ENCODE measurements at places on chromosomes 1 and 21. TPM values are rescaled to one million over a fixed set of nuclear protein-coding genes. Genes with fewer than 3 reads are reported as not detected.

- no peaks in the 10 kb centered on the region for H3K4me1 ChIP-seq
- no peak overlapping the region for H3K4me3 ChIP-seq
- H3K27ac ChIP-seq = no peak overlapping the region
- no peak for DNase-seq
- no peaks in the 10 kb centered on the region for H3K27me3 ChIP-seq
Measured at GRCh38 chr1:210025870-210026269, 87.9 kb downstream of the SYT14 start.

- no peaks in the 10 kb centered on the region for H3K4me1 ChIP-seq
- no peaks in the 10 kb centered on the region for H3K36me3 ChIP-seq
- no peak overlapping the region for H3K4me3 ChIP-seq
- H3K27ac ChIP-seq = no peak overlapping the region
Measured at GRCh38 chr21:24424776-24425175, 1182.5 kb downstream of the MRPL39 start.

- H3K4me3 ChIP-seq = no peak overlapping the region
- no peaks in the 10 kb centered on the region for H3K4me1 ChIP-seq
- H3K27ac ChIP-seq = no peak overlapping the region
- DNase-seq = no peak
- H3K36me3 ChIP-seq = no peaks in the 10 kb centered on the region
Measured at GRCh38 chr1:236307435-236307834, 25.7 kb upstream of the ERO1B start.

Gene MCOLN2
- total RNA-seq = 0.13 TPM

Gene PDZK1IP1
- not detected for total RNA-seq

DNA sequence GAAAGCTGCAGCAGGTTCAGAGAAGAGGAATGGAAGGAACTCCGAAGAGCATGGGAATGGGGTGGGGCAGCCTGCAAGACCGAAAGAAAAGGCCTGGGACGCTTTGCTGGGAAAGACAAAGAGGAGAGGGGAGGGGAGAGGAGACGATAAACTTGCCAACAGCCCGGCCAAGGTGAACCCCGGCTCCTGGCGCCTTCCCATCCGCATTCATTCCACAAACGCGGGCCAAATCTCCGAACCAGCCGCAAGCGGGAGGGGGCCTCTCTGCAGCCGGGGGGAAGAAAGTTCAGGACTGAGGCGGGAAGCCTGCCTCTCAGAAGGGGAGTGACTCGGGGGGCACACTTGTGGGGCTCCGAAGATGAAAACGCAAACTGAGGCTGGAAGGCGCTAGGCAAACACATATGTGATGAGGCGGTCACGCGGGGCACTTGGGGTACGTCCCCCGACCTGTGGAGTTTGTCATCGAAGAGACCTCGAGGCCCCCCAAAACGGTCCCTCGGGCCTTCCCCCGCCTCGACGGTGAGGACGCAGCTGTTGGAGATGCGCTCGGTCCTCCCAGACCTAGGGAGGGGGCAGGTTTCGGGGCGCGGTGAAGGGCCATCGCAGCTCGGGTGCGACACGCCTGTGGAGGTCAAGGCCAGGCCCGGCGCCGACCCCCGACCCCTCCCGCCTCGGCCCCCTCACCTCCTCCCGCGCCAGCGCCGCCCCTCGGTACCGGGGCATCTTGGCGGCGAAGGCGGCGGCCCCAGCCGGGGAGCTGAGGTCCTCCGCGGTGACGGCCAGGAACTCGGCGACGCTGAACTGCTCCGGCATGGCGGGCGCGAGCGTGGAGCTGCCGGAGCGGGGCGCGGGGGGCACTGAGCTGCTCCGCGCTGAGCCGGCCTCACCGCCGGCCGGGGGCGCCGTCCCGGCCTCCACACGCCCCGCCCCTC is at the start of gene ASAP3:
Gene ASAP3, minus strand, starts transcription at position 859 of the 932 bp plus-strand sequence. Its CDS starts 46 bp downstream, at position 813.
- H3K36me3 ChIP-seq = no peaks in the 10 kb centered on the region
- no peaks in the 10 kb centered on the region for H3K27me3 ChIP-seq
- no peak for DNase-seq
- peak within 1 kb of the TSS; percentile 98 for H3K4me3 ChIP-seq
- peaks cover 59% of the 10 kb centered on the region for H3K4me1 ChIP-seq
- H3K27ac ChIP-seq = peak within 1 kb of the TSS; percentile 95

DNA sequence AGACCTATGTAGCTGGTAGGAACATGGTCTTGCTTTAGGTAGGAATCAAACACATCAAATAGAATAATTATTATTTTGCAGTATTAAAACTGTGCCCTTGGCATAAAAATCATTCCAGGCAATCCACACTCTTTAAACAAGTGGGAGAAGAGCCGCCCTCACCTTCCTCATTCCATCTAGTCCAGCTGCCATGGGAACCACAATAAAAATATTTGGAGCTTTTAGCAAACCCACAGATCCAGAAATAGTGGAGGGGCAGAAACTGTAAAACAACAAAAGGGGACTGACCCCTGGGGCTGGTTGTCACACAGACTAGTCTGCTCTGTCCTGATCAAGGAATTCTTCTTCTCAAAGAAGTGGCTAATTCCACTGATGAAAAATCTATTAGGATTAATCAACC is 61.6 kb downstream of the PTPRC start:
- peaks cover 3% of the 10 kb centered on the region for H3K4me1 ChIP-seq
- no peaks in the 10 kb centered on the region for H3K36me3 ChIP-seq
- H3K27ac ChIP-seq = no peak overlapping the region
- no peaks in the 10 kb centered on the region for H3K27me3 ChIP-seq
- H3K4me3 ChIP-seq = no peak overlapping the region

Gene TEDDM1
- not detected for total RNA-seq

DNA sequence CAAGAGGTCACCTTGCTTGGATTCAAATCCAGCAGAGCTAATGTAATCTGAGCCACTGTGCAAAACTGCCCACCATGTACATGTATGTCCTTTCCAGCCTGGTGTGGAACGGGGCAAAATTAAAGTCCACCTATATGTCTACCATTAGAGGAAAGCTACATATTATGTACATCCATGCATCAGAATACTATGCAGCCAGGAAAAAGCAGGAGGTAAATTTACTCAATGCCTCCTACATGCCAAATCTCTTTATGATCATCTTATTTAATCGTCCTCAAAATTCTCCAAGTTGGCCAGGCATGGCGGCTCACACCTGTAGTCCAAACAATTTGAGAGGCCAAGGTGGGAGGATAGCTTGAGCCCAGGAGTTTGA is 6.3 kb upstream of the ZNF683 start:
- H3K4me1 ChIP-seq = peaks cover 8% of the 10 kb centered on the region
- DNase-seq = no peak
- no peaks in the 10 kb centered on the region for H3K27me3 ChIP-seq
- no peak overlapping the region for H3K4me3 ChIP-seq
- H3K27ac ChIP-seq = no peak overlapping the region
- no peaks in the 10 kb centered on the region for H3K36me3 ChIP-seq

DNA sequence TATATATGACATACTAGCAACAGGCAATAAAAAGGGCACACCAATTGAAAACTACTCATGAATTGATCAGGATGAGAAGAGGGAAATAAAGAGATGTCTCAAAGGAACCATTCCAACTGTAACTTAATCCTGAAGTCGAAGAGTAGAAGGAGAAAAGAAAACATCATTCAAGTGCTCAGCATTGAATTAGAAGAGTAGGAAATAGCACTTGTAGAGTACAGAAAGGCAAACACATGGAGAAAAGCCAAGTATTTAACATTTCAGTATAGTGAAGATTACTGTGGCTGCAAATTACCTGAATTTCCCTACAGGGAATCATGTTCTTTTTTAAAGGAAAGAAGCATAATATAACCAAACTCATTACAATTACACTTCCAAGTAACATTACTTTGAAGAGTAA is 205.0 kb downstream of the KCTD3 start:
- H3K36me3 ChIP-seq = no peaks in the 10 kb centered on the region
- H3K4me1 ChIP-seq = no peaks in the 10 kb centered on the region
- H3K4me3 ChIP-seq = no peak overlapping the region

GRCh38 chr1:214220891-214221290 is 60.1 kb upstream of the SMYD2 start:
- H3K36me3 ChIP-seq = no peaks in the 10 kb centered on the region
- H3K27ac ChIP-seq = no peak overlapping the region
- DNase-seq = no peak
- no peak overlapping the region for H3K4me3 ChIP-seq

DNA sequence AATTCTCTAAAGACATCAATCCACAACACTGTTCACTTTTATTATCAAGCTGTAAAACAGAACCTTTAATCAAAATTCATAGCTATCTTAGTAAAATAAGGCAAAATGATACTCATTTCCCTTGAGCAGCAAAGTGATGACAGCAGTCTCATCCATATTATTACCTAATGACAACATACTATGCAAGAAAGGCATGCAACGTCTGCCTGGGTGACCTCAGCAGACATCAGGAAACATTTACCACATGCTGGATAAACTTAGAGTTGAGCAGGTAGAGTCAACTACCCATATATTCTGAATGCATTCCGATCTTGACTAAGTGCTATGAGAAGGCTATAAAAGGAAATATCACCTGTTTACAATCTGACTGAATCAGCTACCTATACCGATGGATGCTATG is 145.1 kb downstream of the SIPA1L2 start:
- no peak overlapping the region for H3K4me3 ChIP-seq
- H3K27me3 ChIP-seq = no peaks in the 10 kb centered on the region
- H3K4me1 ChIP-seq = peaks cover 31% of the 10 kb centered on the region
- H3K36me3 ChIP-seq = peaks cover 30% of the 10 kb centered on the region
- DNase-seq = no peak
- H3K27ac ChIP-seq = no peak overlapping the region

Gene KCNE1
- total RNA-seq = 2.9 TPM

Gene TSPEAR
- total RNA-seq = not detected

DNA sequence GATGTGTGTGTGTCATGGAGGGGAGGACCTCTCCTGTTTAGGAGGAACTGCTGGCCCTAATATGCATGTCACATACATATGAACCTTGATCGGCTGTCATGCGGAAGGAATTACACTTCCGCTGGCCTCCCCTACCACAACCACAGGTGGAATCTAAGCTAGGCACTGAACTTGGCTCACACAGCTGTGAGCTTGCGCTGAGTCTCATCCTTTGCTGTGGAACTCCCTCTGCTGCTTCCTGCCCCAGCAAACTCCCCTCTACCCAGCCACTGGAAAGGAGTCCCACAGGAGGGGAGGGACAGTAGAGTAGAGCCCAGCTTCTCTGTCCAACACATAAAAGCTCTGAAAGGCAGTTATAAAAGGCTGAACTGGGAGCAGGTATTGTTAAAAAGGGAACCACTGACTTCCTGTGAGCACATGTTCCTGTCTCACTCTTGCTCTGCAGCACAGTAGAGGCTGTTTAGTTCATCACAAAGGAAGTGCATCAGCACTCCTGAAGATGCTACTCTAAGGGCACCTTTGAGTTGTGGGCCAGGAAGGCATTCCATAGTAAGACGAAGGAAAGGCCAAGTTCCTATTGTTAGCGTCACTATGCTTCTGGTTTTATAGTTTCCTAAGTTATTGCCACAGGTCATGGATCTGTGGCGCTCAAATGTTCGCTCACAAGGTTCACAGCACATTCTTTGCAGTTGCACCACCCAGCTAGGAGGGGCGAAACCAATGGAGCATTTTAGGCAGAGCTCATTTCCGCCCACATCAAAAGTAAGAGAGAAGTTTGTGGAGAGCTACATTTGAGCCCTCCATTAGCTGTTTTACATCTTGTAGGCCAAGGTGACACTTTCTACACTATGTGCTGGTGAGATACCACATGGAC is 17.7 kb upstream of the PTPRC start:
- no peak overlapping the region for H3K27ac ChIP-seq
- no peaks in the 10 kb centered on the region for H3K36me3 ChIP-seq
- no peak overlapping the region for H3K4me3 ChIP-seq
- no peak for DNase-seq
- no peaks in the 10 kb centered on the region for H3K27me3 ChIP-seq

DNA sequence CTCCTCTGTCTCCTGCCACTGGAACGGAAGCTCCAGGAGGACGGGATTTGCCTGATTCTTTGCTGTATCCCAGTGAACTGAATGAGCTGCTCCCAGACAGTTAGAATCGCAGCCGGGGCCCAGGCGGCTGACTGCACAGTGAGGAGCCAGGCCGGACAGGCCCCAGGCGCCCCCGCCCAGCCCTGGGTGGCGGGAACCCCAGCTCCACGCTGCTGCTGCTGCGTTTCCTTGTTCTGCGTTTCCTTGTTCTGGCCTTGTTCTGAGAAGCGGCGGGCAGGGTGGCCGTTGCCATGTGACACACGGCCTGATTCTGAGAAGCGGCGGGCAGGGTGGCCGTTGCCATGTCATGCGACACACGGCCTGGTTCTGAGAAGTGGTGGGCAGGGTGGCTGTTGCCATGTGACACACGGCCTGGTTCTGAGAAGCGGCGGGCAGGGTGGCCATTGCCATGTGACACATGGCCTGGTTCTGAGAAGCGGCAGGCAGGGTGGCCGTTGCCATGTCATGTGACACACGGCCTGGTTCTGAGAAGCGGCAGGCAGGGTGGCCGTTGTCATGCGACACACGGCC is 56.2 kb downstream of the SLC37A1 start:
- no peaks in the 10 kb centered on the region for H3K4me1 ChIP-seq
- H3K36me3 ChIP-seq = peaks cover 42% of the 10 kb centered on the region
- H3K4me3 ChIP-seq = no peak overlapping the region
- H3K27ac ChIP-seq = no peak overlapping the region
- H3K27me3 ChIP-seq = no peaks in the 10 kb centered on the region

Gene KCNQ4
- 14.1 TPM for total RNA-seq

GRCh38 chr1:48093696-48094528 is 96.7 kb upstream of the TRABD2B start:
- peaks cover 8% of the 10 kb centered on the region for H3K4me1 ChIP-seq
- no peaks in the 10 kb centered on the region for H3K27me3 ChIP-seq

GRCh38 chr1:107997866-107998265 is 32.9 kb upstream of the VAV3 start:
- H3K27me3 ChIP-seq = no peaks in the 10 kb centered on the region
- DNase-seq = no peak
- H3K27ac ChIP-seq = no peak overlapping the region
- no peak overlapping the region for H3K4me3 ChIP-seq
- H3K4me1 ChIP-seq = no peaks in the 10 kb centered on the region

Gene CRP
- total RNA-seq = 0.42 TPM

Gene TMEM125
- 0.26 TPM for total RNA-seq

Gene DCDC2B
- total RNA-seq = not detected

DNA sequence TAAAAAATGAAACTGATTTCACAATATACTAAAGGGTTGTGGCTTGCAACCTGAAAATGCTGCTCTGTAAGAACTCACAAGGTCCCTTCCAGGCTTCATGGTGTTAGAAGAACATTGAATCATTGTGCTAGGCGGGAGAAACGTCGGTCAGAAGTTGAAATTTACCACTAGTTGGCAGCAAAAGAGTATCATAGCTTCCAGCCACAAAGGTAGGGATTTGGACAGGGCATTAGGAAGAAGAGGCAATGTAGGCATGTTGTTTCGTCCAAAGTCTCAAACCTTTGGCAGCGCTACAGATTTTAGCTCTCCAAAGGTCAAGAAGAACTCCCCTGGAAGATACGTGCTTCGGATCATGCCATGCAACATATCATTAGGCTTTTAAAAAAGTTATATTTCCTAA is 62.5 kb upstream of the ZP4 start:
- no peak overlapping the region for H3K27ac ChIP-seq
- H3K36me3 ChIP-seq = no peaks in the 10 kb centered on the region
- no peak for DNase-seq
- H3K4me1 ChIP-seq = no peaks in the 10 kb centered on the region

GRCh38 chr1:1540090-1540817 is at the start of gene TMEM240:
Gene TMEM240, minus strand, starts transcription at chr1:1540624. Its CDS starts 278 bp downstream, at chr1:1540346.
- peaks cover 44% of the 10 kb centered on the region for H3K4me1 ChIP-seq
- peak; percentile 93 for DNase-seq
- no peaks in the 10 kb centered on the region for H3K27me3 ChIP-seq
- H3K36me3 ChIP-seq = peaks cover 5% of the 10 kb centered on the region
- peak within 1 kb of the TSS; percentile 84 for H3K27ac ChIP-seq

Gene SPRR2E
- total RNA-seq = not detected
